Activated T-cell treated with anti-CD3 and anti-CD28 coated beads for 24 hours (primary cell): ENCODE measurements at places on chromosomes 5 and 9.

- no peak for DNase-seq
These were observed 140.2 kb downstream of the DENND1A start for GRCh38 chr9:123789554-123790292.

- no peak for DNase-seq
These were observed 32.4 kb downstream of the GNAQ start for GRCh38 chr9:77999231-77999631.

DNA sequence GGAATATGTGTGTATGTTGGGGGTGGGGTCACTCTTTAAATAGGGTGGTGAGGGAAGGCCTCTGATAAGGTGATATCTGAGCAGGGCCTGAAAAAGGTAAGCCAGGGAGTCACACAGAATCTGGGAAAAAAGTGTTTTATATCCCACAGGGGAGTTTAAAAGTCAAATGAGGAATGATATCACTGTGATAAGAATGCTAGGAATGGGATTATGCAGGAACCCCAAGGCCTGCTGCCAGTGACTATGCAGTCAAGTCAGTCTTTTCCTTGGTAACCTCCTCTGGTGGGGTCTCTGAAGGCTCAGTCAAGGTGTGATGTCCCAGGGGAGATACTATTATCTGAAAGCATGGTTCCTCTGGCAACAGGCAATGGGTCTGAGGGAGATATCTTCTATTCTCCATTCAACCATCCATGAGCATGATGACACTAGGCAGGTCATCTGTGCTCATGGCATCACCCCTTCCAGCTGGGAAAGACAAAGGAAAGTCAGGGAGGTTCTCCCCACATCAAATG lies 53.5 kb downstream of the GRIA1 start:
- DNase-seq, result no peak

DNA sequence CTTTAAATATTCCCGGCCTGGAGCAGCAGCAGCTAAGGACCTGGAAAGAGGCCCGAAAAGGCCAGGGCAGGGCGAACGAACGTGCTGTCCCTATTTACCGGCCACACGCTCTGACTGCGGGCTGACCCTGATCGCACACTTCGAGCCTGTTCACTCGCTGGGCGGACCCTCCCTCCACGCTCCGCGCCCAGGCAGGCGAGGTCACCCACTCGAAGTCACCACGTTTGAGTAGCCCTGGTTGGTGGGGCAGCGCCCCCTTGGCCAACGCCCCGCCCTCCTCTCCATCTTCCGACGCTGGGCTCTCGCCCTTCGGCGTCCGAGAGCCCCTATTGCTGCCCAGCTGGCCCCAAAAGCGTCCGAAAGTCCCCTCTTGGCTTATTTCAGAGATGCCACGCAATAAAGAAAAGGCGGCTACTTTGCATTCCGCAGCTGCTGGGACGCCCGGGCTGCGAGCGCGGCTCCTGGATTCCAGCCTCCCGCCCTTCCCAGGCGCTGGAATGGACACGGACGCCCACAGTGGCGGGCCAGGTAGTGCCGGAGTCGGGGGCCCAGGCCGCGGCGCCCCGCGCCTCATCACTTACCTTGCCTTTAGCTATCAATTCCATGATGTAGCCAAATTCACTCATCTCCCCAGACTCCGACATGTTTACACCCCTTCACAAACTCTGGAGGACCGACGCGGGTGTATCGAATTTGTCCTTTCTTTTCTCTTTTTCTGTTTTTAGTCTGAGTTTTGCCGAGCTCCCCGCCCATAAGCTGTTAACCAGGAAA lies 9.9 kb upstream of the TRIM36 start:
- no peak for DNase-seq

DNA sequence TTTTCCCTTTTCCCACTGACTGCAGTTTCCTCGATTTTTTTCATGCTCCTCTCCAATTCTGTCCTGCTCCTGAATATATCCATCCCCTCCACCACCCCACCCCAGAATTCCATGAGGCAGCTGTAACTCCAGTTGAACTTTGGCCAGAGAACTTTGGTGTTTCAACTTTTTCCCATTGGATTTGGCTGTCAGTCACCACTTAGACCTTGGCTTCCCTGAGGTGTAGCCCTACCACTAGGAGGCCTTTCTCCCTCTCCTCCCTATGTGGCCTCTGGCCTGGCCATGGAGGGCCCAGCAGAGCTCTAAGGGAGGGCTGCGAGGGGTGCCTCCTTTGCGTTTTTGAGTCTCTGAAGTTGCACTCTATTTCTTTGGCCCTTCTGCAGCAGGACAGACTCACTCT lies 261.3 kb downstream of the PIK3R1 start:
- DNase-seq, result no peak

- no peak for DNase-seq
These were observed 76.4 kb downstream of the HAPLN1 start for GRCh38 chr5:83644301-83644700.

DNA sequence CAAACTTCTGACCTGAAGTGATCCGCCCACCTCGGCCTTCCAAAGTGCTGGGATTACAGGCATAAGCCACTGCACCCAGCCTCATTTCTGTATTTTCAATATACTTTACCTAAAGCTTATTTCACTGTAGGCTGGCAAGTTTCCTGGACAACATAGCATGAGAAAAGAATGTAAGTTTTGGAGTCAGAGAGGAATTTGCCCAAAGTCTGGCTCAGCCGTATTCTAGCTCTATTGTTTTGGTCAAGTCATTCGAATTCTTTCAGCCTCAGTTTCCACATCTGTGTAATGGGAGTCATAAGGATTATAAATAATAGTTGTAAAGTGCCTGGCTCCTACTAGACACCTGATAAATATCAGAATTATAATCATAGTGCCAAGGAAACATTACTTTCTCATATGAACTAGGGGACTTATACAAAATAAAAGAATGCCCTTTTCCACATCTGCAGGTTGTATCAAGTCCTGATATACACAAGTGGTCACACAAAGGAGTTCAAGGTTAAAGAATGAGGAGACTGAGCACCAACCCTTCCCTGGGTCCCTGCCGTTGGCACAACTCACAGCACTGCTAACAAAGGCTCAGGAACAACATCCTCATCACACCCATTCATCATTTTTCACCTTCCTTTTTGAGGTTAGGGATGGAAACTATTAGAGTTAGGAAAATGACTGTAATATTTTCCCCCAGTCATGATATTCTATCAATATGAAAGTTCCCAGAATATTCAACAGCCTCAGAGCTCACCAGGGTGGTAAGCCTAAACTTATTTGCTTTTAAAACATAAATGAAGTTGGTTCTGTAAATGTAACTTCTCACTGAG lies 34.6 kb upstream of the RAI14 start:
- no peak for DNase-seq

DNA sequence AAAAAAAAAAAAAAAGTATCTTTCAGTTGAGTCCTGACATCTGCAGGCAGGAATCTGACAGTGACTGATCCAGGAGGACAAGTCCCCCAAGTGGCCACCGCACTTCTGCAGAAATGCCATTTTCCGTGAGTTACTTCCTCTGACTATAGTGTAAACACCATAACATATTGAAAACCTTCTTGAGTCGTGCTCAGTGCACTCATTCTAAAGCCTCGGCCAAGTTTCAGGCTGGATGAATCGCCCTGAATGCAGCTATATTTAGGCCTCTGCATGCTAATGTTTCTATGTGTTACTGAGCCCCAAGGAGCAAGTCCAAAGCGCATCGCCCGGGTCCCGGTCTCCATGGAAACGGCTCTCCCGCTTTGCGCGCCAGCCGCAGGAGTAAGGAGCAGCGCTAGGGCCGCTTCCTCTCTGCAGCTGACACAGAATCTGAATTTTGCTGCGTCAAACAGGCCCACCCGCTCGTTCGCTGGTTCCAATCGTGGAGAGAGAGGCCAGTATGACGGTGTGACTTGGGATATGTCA lies 335.4 kb downstream of the MSX2 start:
- DNase-seq, result no peak

DNA sequence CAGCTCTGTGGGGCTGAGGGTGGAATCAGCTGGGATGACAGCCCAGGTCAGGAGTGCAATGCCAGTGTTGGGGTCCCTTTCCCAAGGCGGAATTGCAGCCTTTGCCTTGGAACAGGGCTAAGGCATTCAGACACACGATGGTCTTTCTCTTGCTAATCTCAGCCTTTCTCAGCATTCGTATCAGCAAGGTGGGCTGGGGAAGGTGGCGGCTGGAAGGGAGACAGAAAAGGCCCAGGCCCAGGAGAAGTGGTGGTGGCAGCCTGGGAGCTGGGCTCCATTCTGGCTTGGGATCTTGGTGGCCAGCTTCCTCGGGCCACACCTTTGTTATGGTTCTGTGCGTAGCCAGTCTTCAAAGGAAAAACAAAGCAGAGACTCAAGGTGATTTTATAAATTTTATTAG lies 1.1 kb upstream of the ARHGEF28 start:
- DNase-seq, result no peak

- no peak for DNase-seq
These were observed 18.9 kb downstream of the WNT8A start for GRCh38 chr5:138102454-138103318.

GRCh38 chr5:24767086-24767485 lies 122.3 kb upstream of the CDH10 start:
- no peak for DNase-seq

GRCh38 chr9:6715755-6716643 lies 41.8 kb upstream of the KDM4C start:
- peak; percentile 67 for DNase-seq

DNA sequence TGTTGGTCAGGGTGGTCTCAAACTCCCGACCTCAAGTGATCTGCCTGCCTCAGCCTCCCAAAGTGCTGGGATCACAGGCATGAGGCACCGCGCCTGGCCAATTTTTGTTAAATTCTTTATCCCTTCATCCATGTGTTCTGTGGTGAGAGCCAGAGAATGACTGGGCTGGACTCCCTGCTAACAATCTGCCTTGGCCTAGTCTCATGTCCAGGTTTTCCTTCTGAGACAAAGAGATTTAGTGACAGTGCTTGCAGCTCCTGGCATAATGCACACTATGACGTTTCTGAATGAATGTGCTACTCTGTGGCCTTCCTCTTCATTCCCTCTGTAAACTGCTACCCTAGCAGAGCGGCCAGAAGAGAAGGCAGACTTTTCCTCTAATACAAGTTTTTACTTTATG lies 79.3 kb downstream of the FOXD1 start:
- no peak for DNase-seq

DNA sequence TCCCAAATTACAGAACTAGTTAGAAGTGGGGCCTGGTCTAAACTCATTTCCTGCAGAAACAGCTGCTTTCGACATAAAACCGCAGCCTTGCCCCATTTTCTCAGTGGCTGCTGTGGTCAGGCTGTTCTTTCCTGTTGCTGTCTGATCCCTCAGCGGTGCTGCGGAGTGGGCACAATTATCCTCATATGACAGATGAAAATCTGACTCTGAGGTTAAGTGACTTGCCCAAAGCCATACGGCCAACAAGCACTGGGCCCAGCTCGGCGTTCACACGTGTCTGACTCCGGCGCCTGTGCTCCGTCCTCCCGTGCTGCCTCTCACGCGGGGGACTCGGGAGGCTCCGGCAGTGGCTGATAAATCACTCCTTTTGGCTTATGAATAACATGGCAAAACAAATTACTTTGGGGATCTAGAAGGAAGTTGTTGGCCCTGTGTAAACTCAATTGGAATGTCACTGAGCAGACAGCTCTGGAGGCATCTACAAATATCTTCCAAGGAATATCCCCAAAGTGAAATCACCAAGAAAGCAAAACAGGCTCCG lies 142.6 kb upstream of the LMX1B start:
- peak; percentile 67 for DNase-seq

- DNase-seq, result no peak
These were observed 194.5 kb downstream of the ICE1 start for GRCh38 chr5:5617024-5617423.

DNA sequence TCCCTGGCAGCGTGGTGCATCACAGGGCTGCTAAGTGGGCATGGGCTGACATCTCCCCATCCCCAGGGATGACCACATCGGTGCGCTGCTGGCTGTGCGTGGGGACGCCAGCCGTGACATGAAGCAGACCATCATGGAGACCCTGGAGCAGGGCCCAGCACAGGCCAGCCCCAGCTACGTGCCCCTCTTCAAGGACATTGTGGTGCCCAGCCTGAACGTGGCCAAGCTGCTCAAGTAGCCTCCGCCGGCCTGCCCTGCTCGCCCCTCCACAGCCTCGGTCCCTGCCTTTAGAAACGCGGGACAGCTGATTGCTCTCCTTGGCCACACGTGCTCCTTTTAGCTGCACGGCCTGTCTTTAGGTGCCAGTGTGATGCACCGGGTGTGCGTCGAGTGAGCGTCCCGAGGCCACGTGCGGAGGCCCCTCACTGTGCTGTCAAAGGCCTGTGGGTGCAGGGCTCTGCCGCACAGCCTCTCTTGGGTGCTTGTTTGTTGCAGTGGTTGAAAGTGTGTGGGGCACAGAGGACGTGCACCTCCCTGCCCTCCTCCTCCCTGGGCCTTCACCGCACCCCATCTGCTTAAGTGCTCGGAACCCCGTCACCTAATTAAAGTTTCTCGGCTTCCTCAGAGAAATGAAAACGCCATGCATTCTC lies 23.8 kb downstream of the EXOC3 start:
- DNase-seq, result no peak

DNA sequence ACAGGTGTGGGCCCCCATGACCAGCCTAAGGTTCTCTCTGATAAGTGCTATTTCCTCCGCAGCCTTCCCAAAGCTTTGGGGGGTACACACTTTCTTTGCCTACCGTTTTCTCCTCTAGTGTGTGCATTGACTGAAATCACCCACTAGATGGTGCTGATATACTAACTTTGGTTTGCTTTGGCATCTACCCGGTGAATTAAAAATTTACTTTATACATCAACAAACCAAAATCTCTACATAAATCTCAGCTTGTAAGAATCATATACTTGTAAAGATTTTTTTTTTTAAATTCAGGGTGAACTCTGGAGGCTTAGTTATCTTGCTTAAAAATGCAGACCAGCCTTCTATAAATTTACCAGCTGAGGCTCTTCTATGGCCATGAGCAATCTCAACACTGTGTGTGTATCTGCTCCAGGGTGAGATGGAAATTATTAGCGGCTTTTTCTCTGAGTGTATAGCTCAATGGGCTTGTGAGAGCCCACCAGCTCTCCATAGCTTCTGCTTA lies 475.7 kb upstream of the TNC start:
- no peak for DNase-seq

GRCh38 chr9:131214876-131215275 lies 61.4 kb downstream of the FAM78A start:
- no peak for DNase-seq

DNA sequence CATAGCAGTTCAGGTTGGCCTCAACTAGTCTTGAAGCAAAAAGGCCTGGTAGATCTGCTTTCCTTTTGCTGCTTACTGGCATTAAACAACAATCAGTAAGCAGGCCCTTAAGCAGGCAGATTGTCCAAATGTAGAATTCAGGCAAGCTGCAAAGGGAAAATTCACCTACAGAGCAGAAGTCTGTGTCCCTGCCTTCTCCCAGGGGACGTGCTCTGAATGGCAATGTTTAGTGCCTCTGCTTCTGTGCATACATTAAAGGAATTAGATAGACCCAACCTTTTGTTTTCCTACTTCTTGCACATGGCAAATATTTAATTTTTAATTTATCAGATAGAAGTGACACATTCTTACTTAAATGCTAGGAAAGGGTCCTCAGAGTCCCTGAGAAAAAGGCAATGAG lies 328.8 kb upstream of the PIK3R1 start:
- DNase-seq, result no peak
